Articular chondrocyte of knee joint (primary cell): ENCODE measurements at places on chromosomes 11 and 22. TPM values are rescaled to one million over a fixed set of nuclear protein-coding genes. Genes with fewer than 3 reads are reported as not detected.

DLG2 gene
- total RNA-seq: 3.5 and 5.8 TPM in 2 replicates

BCO2 gene
- 1.5 and 2.0 TPM in 2 replicates for total RNA-seq

CNTN5 gene
- not detected in 2 replicates for total RNA-seq

NCR3LG1 gene
- 6.4 and 14.4 TPM in 2 replicates for total RNA-seq

POU2AF3 gene
- total RNA-seq: not detected in 2 replicates

PHETA2 gene
- total RNA-seq: 16.2 and 23.1 TPM in 2 replicates

SMIM35 gene
- not detected in 2 replicates for total RNA-seq

YPEL4 gene
- 0.26 and 0.65 TPM in 2 replicates for total RNA-seq

SERPING1 gene
- 19.6 and 31.0 TPM in 2 replicates for total RNA-seq

C22orf42 gene
- total RNA-seq: not detected in 2 replicates

CEND1 gene
- total RNA-seq: 0.26 and 0.32 TPM in 2 replicates

CCDC87 gene
- 0.76 and 0.78 TPM in 2 replicates for total RNA-seq

C11orf16 gene
- total RNA-seq: not detected in 2 replicates

MYRF gene
- under 0.01 and 0.22 TPM in 2 replicates for total RNA-seq

CCDC116 gene
- total RNA-seq: 0.11 and 0.26 TPM in 2 replicates

C11orf97 gene
- not detected in 2 replicates for total RNA-seq

FOLR1 gene
- total RNA-seq: 0.54 TPM in 1 of 2 replicates, not detected in the other

PLA2G6 gene
- 10.3 and 13.6 TPM in 2 replicates for total RNA-seq

SYT7 gene
- 3.4 and 4.3 TPM in 2 replicates for total RNA-seq

OR5AL1 gene
- not detected in 2 replicates for total RNA-seq

IPO7 gene
- 140 and 150 TPM in 2 replicates for total RNA-seq

GSTT2 gene
- 0.78 TPM in 1 of 2 replicates, not detected in the other for total RNA-seq

PLXNB2 gene
- 179 and 192 TPM in 2 replicates for total RNA-seq

ARHGAP8 gene
- total RNA-seq: 0.43 and 2.0 TPM in 2 replicates

PIK3IP1 gene
- total RNA-seq: 20.6 and 22.0 TPM in 2 replicates

CNIH2 gene
- 0.22 TPM in 1 of 2 replicates, not detected in the other for total RNA-seq

ACCS gene
- total RNA-seq: 13.0 and 14.8 TPM in 2 replicates

SLC25A45 gene
- total RNA-seq: 3.8 and 4.4 TPM in 2 replicates

RASSF7 gene
- 2.2 and 7.2 TPM in 2 replicates for total RNA-seq

COA4 gene
- total RNA-seq: 47.4 and 56.4 TPM in 2 replicates

IL17REL gene
- not detected in 2 replicates for total RNA-seq

MS4A15 gene
- not detected in 2 replicates for total RNA-seq

ANO3 gene
- 0.11 TPM in 1 of 2 replicates, not detected in the other for total RNA-seq
